ENCODE measurements at places on chromosomes 11 and 22.

GRCh38 chr22:24007253-24008021, 2.2 kb upstream of the GSTT4 start:
- no peak for DNase-seq

DNA sequence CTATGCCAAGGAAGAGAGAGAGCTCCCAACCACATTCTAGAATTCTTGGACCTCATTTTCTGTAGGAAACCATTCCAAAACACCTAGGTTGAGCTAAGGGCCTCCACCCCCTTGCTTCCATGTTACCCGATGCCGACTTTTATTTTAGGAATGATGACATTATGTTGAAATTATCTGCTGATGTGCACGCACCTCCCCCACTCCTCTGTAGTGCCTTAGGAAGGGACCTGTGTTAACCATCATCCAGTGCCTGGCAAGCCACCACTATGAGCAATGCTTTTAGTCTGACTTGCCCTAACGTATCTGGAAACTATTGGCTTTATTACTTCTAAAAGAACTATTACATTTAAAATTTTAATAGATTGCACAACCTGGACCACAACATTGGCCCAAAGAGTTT, 42.1 kb downstream of the NCAPD3 start:
- DNase-seq, result no peak

- no peak for DNase-seq
Observed at GRCh38 chr11:1889224-1889930, 2.3 kb downstream of the PRR33 start.

DNA sequence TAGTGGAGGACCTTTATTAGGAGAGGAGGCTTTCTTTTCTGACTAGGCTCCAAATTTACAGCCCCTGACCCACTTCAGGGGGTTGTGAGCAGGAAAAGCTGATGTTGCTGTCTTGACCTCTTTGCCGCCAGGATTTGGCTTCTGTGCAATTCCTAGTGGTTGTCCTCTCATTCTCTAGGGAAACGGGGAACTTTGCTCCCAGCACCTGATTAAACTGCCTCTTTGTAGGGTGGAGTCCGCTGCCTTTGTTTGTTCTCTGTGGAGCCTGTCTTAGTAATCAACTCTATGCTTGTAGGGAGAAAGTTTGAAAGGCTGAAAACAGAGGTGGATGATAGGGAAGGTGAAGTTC, 16.3 kb downstream of the CTNND1 start:
- no peak for DNase-seq

DNA sequence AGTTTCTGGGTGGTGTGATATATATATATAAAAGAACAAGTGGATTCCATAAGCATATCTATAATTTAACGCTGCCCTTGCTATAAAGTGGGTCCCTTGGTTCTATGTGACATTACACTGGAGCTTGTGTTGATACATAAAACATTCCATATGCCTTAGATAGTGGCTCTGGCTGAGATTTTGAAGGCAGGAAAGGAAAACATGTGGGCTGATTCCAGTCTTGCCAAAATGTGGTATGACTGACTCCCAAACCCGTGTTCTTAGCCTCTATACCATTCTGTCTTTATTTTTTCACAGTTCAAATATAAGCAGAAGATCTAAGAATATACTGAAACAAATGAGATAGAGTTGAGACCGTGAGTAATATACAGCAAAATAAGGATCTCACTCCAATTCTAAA, 522.8 kb upstream of the LRRC4C start:
- DNase-seq, result no peak

DNA sequence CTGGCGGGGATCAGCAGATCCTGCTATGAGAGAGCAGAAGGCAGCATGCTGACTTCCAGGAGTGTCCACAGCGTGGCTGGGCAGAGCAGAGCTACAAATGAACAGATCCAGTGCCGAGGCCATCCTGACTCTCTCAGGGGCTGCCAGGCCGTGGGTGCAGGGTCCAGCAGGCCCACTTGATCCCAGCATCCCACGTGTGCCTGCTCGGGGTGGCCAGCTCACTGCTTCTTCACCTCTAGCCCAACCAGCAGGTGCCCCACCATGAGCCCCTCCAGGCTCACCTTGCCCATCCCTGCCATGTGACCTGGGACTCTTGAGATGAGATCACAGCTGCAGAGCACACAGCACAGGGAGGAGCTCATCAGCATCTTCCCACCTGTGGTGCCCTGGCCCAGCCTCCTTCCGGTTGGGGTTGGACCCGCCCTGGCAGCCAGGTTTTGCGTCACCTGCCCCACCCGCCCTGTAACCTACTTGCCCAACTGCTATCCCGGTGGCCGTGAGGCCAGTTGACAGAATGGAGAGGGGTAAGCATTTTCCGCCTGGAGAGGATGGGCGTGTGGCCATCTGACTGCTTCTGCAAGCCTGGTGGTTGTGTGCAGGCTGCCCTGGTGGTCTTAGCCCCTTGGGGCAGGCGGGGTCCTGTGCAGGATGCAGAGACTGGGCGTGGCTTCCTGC, 11.0 kb downstream of the TANGO2 start:
- no peak for DNase-seq

- no peak for DNase-seq
Observed at GRCh38 chr22:50186761-50187523, 1.2 kb downstream of the TRABD start.

- DNase-seq, result no peak
Observed at GRCh38 chr11:33064033-33064825, 24.9 kb downstream of the TCP11L1 start.

- no peak for DNase-seq
Observed at GRCh38 chr11:35932681-35933319, 11.1 kb upstream of the LDLRAD3 start.

- no peak for DNase-seq
Observed at GRCh38 chr11:1444823-1445422, 41.7 kb downstream of the MOB2 start.

DNA sequence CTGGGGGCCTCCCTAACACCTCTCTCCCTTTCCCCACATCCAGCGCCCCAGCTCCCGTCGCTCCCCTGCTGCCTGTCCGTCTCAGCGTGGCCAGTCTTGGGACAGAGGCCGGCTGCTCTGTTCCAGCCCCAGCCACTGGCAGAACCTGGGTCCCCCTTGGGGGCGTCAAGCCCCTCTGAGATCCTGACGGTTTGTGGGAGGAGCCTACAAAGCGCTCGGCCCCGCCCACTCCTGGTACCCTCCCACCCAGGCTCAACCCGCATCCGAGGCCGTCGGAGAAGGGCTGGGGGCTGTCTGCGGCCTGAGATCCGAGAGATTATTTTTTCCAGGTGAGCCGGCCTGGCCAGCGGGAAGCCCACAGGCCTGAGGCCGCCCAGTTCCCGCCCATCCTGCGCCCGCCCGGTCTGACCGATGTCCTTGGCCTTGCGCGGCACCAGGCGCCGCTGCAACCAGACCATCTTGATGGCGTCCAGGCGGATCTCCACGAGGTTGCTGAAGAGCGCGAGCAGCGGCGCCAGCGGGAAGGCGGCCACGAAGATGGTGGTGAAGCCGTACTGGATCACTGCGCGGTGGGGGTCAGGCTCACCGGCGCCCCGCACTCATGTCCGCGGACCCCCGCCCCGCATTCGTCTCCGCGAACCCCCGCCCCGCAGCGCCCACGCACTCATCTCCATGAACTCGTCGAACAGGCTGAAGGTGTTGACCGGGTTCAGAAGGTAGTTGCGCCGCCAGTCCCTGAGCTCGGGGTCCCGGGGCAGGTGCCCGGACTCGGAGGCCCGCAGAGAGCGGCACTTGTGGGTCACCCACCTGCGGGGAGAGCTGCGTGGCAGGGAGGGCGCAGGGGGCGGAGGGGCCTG, 5.5 kb upstream of the SIGIRR start:
- DNase-seq, result no peak

DNA sequence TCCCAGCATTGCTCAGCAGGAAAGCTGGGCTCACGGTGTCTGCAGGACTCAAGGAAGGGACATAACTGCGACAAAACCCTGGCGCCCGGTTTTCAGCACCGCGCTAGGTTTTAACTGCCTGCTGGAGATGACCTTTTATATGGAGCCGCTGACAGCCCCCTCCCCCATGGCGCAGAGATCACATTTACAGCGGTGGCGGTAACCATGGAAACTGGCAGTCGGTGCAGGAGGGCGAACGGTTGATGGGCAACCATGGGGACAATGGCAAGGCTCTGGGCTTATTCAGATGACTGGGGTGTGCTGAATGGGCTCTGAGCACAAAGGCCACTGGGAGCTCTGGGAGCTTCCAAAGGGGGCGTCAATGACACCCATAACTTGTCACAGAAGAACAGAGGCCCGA, 37.2 kb downstream of the CELSR1 start:
- no peak for DNase-seq

- DNase-seq, result no peak
Observed at GRCh38 chr11:2679011-2679676, 20.6 kb downstream of the KCNQ1OT1 start.

DNA sequence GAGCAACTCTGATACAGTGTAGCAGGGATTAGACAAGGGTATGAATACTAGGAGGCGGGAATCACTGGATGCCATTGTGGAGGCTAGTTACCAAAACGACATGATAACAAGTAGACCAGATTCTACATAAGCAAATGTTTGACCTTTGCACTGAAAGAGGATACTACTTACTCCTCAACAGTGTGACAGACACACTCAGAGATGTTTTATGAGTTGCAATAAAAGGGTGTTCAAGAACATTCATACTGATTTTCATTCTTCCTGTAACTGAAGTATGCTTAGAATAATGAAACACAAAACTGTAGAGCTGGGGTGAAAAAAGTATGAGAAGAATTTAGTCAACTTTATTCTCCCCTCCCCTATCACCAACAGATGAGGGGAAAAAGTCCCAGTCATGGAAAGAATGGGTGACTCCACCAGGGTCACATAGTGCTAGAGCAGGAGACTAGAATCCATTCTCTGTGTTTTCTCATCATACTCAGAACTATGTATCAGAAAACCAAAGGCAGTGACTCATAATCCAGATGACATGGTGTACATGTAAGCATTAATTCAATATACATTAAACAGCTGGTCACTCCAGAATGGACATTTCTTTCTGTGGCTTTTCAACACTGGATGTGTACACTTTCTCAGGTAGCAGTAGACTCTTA, 32.8 kb downstream of the ARHGAP20 start:
- DNase-seq, result no peak

DNA sequence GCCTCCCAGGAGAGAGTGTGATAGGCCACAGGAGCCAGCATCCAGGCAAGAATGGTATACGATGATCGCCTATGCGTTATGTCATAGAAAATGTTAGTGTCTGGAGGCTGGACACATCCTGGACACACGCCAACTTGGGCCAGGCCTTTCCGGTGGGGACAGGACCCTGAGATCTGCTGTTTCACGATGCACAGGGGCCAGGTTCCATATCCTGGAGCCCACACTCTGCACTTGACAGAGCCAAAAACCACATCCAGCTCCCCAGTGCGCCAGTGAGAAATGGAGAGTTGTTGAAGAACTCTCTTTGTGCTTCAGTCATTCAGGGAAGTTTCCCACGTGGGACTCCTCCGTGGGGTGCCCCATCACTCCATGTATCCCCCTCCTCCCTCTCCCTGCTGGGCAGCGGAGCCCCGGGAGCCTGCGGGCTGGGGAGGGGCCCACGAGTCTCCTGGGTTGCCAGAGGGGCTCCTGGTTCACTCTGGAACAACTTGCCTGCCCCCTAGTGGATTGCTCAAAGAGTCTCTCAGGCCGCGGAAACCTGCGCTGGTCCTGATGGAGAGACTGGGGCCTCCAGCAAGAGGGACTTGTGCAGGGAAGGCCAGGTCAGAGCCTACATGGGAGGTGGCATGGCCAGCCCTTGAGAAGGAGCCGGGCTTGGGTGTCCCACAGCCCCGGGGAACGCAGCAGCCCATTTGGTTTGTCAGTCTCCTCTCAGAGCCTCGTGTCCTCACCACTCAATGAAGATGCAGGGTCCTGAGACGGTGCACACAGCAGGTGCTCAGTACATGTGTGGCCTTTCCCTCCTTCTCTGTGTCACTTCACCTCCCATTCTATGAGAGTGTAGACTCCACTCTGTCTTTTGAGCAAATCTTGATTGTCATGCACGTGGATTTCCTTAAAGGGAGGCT, 10.2 kb upstream of the LRRC32 start:
- no peak for DNase-seq

DNA sequence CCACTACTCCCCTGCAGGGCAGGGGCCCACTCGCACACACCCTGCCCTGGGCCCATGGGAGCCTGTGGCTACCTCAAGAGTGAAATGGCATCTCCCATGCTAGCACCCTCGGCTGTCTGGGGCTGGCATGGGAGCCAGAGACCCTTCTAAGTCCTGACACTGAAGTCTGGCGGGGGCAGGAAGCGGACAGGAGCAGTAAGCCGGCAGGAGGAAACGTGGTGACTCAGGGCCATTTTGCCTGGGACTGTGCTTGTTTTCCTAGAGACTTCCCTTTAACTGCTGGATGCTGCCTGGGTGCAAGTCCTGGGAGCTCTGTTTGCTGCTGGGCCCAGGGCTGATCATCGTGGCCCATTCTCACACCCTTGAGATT, 16.8 kb downstream of the RELT start:
- no peak for DNase-seq

DNA sequence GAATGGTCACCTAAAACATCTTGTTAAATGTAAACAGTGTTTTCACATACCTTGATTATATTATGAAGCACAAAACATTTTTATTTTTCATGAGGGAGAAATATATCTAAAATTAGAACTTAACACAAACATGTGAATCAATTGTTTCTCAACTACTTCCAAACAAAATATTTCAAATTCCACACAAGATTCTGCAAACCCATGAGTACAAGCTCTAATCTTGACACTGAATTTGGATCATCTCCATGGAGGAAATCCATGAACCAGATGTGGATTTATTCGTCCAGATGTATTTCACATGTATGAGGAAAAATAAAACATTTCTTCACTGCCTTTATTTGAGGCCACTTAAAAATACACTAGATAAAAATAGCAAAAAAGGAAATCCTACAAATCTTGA, 184.2 kb downstream of the SBF2 start:
- DNase-seq, result no peak

GRCh38 chr11:129722529-129722928, 93.1 kb upstream of the TMEM45B start:
- DNase-seq, result no peak

DNA sequence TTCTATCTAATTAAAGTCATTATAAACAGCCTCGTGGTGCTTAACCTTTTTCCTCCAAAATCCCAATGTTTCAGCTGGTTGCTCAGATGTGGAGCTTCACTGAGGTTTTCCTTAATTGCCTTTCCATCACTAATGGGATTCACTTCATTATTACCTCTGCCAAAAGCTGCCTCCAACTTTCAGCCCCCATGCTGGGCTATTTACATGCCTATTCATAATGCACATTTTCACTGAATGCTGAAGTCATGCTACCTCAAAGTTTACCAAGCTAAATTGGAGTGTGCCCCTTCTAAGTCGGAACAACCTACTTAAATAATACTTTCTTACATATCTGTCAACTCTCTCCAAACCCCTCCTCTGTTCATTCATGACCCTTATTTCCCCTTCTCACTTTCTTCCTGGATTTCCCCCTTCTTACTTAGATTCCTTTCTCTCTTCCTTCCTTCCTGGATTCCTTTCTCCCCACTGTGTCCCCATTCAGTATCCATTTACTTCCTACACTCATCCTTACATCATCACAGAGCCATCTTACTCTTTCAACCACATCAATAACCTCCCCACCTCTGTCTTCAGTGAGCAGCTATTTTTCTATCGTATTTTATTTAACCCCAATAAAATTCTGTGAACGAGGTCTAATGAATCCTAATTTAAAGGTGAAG, 887.3 kb upstream of the TENM4 start:
- DNase-seq, result no peak

Data from cortex of kidney (tissue), 1 donor.